ENCODE measurements at places on chromosomes 12 and 14.

GRCh38 chr12:55515696-55516095 lies 23.5 kb downstream of the OR6C68 start:
- no peak for DNase-seq

- DNase-seq: no peak
Observed at GRCh38 chr12:47385653-47386052, 305.9 kb upstream of the AMIGO2 start.

DNA sequence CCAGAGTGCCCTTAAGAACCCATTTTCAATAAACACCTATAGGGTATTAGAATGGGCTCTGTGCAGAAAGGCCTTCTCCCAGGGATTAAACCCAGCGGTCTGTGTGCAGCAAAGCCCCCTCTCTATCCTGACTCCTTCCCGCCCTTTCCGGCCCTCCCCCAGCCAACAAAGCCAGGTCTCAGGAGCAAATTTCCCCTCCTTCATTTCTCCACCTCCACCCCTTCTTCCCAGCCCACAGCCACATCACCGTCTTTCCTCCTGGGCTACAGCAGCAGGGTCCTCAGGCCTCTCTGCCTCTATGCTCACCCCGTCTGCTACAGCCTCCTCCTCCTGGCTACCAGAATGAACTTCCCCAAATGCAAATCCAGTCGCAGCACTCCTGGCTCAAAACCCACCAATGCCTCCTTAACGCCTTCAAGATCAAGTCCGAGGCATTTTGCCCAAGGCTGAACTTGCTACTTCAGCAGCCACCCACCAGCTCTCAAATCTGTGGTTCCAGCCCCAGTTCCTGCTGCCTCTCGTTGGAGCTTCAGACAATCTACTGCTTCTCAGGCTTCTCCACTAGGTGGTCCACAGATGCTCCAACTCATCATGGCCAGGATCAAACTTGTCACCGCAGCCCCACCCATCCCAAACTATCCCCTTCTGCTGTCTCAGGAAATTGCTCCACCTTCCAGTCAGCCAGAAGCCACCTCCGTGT lies 134.8 kb downstream of the BCL11B start:
- DNase-seq: no peak

GRCh38 chr14:55347040-55347439 lies 64.6 kb downstream of the ATG14 start:
- no peak for DNase-seq

- no peak for DNase-seq
Observed at GRCh38 chr14:50979941-50980850, 35.9 kb upstream of the PYGL start.

GRCh38 chr14:20438664-20439063 lies 2.7 kb upstream of the KLHL33 start:
- no peak for DNase-seq

GRCh38 chr12:8781381-8782127 lies 40.9 kb upstream of the A2ML1 start:
- DNase-seq: no peak

DNA sequence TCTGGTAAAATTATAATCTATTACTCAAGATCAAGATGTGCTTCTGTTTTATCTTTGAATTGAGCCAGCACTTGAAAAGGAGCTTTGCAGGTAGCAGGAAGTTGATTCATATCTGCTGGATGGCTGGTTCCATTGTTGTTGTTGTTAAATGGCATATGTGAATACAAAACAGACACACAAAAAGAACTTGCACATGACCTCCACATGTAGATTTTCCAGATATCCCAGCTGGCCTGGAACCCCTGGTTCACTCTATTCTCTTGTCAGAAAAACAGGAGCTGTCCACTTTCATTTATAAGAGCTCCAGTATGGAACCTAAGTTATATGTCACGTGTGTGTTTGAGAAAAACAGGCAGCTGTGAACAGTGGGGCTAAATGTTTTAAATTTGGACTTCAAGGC lies 273.9 kb downstream of the TMEM132D start:
- DNase-seq: no peak

DNA sequence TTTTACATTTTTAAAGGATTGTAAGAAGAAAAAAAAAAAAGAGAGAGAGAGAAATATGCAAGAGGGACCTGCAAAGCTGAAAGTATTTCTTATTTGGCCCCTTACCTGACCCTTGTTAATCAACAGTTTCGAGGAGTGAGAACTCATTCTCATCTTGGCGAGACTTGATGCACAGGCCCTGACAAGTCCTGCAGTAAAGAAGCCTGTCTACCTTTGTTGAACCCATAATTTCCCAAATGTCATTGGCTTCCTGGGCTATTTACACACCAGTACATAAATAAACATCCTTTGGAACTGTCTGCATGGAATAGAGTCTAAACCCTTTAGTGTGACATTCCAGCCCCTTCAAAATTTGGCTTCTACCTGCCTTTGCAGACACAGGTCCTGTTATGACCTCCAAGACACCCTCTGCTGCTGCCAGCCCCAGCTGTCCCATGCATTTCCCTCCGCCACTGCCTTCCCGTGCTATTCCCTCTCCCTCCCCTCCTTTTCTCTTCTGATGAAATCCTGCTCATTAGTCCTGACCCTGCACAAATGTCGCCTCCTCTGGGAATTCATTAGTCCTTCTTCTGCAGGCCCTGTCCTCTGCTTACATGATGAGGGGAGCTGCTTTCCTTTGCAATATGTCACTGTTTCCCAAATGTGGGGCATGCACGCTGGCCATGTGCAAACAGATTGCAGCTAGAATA lies 35.1 kb downstream of the MYL2 start:
- DNase-seq: no peak

- DNase-seq: no peak
Observed at GRCh38 chr14:72237722-72238666, 305.8 kb downstream of the RGS6 start.

- DNase-seq: peak; percentile 65
Observed at GRCh38 chr14:45198551-45198950, 54.5 kb downstream of the MIS18BP1 start.

- peak; percentile 15 for DNase-seq
Observed at GRCh38 chr12:98227162-98227561, 288.2 kb upstream of the TMPO start.

DNA sequence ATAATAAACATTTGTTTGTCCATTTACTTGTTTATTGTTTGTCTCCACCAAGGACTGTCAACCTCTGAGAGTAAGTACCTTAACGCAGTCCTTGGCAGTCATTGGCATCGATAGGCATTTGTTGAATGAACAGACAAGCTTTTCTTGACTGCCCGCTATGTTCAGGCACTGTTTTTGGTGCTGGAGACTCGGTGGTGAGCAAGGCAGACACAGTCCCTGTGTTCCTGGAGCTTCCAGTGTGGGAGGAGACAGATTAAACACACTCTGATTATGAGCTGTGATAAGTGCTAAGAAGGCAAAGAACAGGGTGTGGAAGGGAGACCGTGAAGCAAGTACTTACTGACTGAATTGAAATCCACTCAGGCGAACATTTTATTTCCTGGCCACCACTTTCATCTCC lies 1.2 kb downstream of the ATP6V0A2 start:
- peak; percentile 28 for DNase-seq

- DNase-seq: no peak
Observed at GRCh38 chr12:34604227-34604626, 581.9 kb downstream of the ALG10 start.

DNA sequence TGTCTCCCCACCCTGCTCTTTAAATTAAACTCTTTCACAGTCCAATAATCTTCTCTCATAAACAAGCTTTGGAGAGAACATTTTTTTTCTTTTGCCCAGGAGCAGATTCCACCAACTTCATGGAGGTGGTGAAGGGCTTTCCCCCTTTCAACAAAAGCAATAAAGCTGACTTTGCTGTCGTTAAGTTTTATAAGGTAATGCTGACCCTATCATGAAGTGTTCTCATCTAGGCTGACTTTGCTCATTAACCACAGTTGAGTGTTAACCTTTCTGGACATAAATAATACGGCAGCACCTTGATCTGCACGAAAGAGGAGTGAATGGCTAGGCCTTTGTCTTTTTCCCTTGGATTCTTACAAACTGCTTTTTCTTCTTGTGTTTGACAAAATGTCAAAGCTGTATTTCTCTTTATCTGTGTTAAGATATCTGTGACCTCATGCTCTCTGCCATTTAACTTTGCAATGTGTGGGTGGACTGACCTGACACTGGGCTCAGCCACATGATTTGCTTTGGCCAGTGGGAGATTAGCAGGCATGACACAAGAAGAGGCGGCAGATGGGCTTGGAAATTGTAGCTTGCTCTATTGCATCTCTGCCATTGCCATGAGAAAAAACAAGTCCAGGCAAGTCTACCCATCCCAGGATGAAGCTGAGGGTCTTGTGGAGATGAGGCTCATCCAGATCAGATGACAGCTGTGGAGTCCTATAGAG lies 470.9 kb upstream of the CCDC196 start:
- no peak for DNase-seq

DNA sequence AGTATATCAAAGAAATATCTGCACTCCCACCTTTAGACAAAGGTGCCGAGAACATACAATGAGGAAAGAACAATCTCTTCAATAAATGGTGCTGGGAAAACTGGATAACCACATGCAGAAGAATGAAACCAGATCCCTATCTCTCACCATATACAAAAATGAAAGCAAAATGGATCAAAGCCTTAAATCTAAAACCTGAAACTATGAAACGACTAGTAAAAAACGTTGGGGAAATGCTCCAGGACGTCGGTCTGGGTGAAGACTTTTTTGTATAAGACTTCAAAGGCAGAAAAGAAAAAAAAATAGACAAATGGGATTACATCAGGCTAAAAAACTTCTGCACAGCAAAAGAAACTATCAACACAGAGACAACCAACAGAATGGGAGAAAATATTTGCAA lies 83.8 kb downstream of the PPM1A start:
- DNase-seq: no peak

DNA sequence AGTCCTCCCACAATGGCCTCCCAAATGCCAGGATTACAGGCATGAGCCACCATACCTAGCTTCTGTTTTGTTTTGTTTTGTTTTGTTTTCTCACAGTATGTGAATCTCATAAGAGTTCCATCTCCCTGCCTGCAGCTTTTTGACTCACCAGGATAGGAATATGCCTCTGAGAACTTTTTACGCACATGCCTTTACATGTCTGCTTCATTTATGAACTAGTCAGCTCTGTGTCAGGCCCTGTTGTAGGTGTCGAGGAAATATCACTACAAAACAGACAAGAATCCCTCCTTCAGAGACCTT lies 89.0 kb downstream of the BORCS5 start:
- no peak for DNase-seq

DNA sequence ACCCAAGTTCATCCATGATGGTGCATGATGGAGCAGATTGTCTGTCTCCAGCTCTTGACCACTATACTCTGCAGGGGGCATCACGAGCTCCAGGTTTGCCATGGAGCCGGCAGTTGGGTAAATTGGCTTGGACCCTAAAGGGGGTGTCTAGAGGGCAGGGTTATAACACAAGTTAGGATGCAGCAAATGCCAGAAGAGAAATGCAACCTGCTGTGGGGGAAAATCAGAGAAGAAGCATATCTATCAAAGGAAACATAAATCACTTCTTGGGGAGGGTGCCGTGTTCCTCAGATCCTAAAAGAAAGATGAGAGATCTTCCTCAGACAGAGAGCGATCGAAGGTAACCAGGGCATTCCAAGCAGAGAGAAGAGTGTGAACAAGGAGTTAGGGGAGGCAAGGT lies 334.9 kb downstream of the C12orf75 start:
- no peak for DNase-seq

- DNase-seq: no peak
Observed at GRCh38 chr14:71952381-71953363, 20.4 kb downstream of the RGS6 start.

DNA sequence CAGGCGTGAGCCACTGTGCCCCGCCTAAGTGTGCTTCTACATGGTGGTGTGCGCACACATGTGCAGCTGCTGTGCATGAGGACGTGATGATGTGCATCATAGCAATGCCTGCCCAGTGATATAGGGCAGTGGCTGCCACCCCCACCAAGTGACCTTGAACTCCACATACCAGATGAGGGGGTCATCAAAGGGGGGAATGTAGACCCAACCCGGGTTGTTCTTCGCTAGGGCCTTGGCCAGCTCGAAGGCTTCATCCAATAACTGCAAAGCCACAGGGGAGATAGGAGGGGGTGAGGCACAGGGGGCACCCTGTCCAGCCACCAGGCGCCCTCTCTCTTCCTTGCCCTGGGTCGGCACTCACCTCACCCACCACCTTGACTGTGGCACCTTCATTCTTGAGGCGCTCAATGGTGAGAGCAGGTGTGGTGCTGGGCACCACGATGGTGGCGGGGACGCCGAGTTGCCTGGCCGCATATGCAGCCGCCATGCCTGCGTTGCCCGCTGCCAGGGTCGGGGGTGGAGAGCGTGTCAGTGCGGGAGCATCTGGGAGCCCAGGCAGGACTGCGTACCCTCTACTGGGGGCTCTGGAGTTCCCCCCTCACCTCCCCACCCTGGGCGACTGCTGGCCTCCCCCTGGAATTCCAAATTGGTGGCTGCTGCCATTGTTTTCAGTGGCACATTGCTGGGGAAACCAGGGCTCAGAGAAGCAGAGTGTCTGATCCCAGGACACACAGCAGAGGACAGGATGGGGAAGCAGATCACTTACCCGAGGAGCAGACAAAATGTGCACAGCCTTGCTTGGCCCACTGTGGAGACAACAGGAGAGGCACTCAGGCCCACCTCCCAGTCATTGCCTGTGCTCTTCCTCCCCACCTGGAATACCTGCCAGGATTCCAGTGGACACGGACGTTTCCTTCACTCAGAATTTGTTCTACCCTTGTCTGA lies 5.1 kb downstream of the SDS start:
- no peak for DNase-seq

- no peak for DNase-seq
Observed at GRCh38 chr12:49133014-49133413, 1.8 kb upstream of the TUBA1B start.

GRCh38 chr12:88562846-88563582 lies 17.3 kb downstream of the KITLG start:
- peak; percentile 30 for DNase-seq

DNA sequence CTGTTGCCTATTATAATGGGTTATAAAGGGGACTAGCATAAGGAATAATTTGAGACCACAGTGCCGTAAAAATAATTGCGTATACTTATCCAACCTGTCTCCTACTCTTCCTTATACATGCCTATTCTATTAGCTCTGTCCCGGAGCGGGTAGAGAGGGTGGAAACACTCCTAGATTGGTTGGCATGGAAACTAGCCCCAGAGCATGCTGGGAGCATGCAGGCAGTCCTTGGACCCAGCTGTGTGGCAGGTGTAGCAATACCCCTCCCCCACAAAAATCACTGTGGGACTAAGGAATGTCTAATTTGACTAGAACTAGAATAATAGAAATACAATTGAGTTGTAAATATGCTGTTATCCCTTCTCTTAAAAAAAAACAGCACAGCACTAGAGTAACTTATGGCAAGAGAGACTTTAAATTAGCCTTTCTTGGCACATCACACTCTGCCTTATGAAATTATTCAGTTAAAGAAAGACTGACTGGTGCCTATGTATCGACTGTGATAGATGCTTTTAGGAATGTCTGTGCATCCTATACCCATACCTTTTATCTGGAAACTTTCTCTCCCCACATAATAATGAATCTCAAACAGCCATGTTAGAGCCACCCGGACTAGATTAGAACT lies 244.0 kb upstream of the DAAM1 start:
- DNase-seq: no peak

DNA sequence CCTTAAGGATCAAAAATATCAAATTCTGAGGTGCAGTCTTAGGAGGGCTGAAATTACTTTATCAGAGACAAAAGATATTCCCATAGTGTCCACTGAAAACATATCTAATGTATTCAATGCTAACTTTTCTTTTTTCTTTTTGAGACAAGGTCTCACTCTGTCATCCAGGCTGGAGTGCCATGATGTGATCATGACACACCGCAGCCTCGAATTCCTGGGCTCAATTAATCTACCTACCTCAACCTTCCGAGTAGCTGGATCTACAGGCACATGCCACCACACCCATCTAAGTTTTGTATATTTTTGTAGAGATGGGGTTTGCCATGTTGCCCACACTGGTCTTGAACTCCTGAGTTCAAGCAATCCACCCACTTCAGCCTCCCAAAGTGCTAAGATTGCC lies 68.3 kb downstream of the ZC3H14 start:
- DNase-seq: no peak

All from HAP-1 (cell line).